Fibroblast of skin of right biceps (primary cell): ENCODE measurements at places on chromosomes 3 and 15.

DNA sequence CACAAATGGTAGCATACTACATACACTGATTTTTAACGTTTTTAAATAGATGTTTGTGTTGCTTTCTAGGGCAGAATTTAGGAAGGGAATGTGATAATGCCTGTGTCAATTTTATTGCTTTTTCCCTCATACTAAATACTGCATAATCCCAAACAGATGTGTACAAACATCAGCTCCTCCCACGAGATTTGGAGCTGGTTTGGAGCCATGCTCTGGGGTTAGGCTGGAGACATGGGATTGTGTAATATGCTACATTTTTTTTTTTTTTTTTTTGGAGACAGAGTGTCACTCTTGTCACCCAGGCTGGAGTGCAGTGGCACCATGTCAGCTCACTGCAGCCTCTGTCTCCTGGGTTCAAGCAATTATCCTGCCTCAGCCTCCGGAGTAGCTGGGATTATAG is 80.1 kb downstream of the EBLN2 start:
- DNase-seq, result peak; percentile 4

DNA sequence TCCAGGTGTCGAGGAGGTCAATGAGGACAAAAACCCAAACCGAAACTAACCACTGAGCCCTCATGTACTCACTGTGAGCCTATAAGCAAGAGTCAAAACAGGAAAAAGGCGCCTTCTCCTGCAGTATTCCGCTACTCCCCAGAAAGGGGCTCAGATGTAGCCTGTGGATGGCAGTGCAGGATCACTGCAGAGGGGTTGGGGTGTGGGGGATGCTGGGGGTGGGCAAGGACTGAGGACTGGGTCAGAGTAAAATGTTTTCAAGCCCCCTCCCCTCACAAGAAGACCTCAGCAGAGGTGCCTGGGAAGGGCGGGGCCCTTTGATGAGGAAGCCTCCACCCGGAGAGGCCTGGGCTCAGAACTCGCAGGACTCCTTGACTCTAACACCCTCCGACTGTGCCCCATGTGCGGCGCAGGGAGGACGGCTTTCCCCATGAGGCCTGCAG is 170.1 kb downstream of the OSBPL10 start:
- DNase-seq, result no peak

DNA sequence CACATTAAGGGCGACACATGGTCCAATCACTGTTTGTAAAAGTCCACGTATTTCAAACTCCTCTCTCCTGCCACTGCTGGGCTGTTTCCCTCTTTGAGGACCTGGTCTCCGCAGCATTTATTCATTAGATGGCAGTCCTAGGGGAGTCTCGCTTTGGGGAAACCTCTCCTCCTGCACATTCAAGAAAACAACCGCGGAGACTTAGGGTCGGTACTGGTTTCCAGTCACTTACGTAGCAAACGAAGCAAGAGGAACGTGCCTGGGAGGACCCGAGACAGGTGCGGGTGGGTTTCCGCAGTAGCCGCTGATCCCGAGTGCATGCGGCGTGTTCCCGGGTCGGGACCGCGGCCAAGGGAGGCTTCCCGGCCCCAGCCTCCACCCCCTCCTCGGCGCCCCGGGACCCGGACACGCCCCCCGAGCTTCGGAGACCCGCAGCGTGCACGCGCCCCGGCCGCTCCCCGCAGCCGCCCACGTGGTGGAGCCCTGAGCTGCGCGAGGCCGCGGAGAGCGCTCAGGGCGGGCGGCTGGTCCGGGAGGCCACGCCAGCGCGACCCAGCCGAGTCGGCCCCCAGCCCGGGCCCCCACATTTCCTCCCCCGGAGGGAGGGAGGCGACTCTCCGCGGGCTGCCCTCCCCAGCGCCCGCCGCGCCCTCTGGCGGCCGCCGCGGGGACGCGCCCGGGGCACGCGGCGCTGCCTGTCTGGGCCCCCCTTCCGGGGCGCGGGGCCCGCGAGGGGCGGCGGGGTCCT is 1.1 kb upstream of the IGF1R start:
- DNase-seq, result peak; percentile 62

DNA sequence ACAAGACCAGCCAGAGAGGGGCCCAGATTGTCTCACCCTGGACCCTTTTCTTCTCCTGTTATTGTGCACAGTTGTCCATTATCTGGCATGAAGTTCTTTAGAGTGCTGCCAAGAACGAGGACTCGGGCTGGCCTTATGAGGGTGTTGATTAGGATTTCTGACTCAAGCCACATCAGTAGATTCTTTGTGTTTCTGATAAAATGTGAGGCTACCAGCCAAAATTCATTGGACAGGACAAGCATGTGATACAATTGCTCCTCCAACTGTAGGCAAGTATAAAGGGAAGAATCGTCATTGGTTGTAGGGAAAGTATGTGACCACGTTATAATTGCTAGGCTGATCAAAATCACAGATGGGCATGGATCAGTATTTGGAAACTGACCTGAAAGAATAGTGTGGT is 99.2 kb upstream of the TMC3 start:
- no peak for DNase-seq

- DNase-seq, result no peak
These were observed 20.3 kb upstream of the ZDHHC23 start for GRCh38 chr3:113927556-113927955.

GRCh38 chr3:54347060-54347459 is 224.7 kb downstream of the CACNA2D3 start:
- no peak for DNase-seq

DNA sequence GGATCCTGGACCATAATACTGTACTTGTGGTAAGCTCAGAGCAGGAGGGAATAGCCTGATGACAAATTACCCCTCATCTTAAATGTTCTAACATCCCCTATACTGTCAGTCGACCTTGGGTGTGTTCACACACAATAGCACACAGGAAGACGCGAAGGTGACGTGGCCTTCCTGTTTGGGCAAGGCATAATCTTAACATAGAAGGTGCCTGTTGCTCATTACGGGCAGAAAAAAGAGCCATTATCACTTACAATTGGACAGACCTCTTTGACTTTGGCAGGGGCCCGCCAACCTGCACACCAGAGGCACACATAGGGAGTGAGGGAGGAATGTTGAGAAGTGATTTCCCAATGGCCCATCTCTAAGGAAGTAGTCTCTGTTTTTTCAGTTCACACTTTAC is 144.2 kb downstream of the ANO10 start:
- DNase-seq, result no peak

GRCh38 chr15:74794248-74794969 is 12.5 kb downstream of the CSK start:
- DNase-seq, result no peak

- no peak for DNase-seq
These were observed 296.8 kb upstream of the CHRM5 start for GRCh38 chr15:33671456-33671855.

- DNase-seq, result no peak
These were observed 141.4 kb downstream of the VPS8 start for GRCh38 chr3:184953401-184953800.

GRCh38 chr3:78749056-78749455 is 1018.7 kb downstream of the ROBO1 start:
- no peak for DNase-seq

- peak; percentile 99 for DNase-seq
These were observed 5.0 kb downstream of the ARID3B start for GRCh38 chr15:74545776-74546656.
